ENCODE measurements at places on chromosomes 3 and 15.
A peak's percentile ranks its signal among the peaks of the same experiment; 100 is the strongest.

DNA sequence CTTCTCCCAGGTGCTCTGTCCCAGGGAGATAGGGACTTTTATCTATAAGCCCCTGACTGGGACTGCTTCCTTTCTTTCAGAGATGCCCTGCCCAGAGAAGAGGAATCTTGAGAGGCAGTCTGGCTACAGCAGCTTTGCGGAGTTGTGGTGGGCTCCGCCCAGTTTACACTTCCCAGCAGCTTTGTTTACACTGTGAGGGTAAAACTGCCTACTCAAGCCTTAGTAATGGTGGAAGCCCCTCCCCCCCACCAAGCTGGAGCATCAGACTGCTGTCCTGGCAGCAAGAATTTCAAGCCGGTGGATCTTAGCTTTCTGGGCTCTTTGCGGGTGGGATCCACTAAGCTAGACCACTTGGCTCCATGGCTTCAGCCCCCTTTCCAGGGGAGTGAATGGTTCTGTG, 253.8 kb upstream of the ARL6 start:
- no peak for DNase-seq

- peak; percentile 43 for DNase-seq
Observed at GRCh38 chr3:171028025-171028778, 1.7 kb upstream of the SLC2A2 start.

GRCh38 chr3:168417016-168417415, 321.3 kb upstream of the GOLIM4 start:
- DNase-seq = no peak

GRCh38 chr15:35624881-35625280, 78.9 kb upstream of the DPH6 start:
- DNase-seq = no peak

DNA sequence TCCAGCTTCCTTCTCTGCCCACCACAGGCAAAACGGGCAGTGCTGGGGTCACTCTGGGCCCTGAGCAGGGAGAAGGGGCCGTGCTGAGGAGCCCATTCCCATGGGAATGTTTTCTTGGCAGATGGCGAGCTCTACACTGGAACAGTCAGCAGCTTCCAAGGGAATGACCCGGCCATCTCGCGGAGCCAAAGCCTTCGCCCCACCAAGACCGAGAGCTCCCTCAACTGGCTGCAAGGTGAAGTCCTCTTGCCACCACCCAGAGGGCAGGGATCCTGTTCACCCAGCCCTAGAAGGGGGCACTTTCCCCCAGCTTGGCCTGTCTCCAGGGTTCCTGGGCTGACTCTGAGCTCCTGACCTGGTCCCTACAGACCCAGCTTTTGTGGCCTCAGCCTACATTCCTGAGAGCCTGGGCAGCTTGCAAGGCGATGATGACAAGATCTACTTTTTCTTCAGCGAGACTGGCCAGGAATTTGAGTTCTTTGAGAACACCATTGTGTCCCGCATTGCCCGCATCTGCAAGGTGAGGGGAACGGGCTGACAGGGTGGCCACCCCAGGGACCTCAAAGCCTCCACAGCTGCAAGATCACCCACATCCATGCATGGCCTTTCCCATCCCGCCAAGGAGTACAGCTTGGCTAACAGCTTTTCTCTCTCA, 12.4 kb downstream of the CIB1 start:
- no peak for DNase-seq

GRCh38 chr3:150443331-150443741, 35.2 kb downstream of the TSC22D2 start:
- DNase-seq = no peak

GRCh38 chr3:169090559-169090958, 573.0 kb downstream of the MECOM start:
- DNase-seq = no peak

DNA sequence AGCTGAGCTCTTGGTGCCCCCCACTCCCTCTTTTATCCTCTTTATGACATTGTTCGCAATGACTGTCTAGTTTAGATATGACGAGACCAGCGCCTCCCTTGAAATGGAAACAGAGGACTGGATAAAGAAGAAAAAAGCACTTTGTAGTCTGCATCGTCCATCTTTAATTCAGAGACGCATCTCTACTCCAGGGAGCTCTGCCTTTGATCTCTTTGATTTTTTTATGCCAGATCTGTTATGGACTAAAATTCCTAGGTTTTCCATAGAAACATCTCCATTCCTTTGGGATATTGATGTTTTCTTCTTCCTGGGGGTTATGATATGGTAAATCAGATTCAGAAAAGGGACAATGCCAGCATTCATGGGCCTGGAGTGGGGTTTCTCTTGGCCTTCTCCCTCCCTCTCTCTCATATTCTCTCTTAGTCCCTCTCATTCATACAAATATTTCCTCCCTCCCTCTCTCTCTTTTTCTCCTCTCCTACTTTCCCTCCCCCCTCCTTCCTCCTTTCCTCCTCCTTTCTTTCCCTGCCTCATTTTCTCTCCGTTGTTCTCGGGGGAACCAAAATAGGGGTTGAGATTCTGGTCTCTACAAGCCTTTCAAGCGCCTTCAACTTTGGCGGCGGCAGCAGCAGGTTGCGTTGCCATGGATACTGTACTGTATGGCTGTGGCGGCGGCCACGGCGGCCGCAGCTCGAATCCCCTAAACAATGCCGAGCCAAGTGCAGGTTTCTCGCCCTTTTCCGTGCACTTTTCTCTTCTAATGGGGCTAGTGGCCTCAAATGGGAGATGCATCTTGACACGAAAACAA, 45.5 kb downstream of the ZIC4 start:
- no peak for DNase-seq

GRCh38 chr3:123258811-123259420, 57.2 kb downstream of the SEC22A start:
- no peak for DNase-seq

DNA sequence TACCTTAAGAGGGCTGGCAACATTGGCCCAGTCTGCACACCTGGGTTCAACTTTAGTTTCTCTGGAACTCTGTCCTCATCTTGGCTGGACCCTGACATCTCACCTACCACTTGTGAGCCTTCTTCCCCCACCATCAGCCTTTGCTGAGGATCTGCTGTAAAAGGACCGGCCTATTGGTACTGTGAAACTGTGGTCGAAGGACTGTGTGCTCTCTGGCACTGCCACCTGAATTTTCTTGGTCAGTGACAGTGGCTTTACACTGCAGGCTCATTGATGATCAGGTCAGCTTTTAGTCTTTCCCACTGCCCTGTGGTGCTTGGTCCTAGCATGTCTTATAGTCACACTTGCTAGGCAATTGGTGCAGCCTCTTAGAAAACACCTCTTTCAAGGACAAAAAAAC, 86.9 kb downstream of the PEX5L start:
- DNase-seq = no peak

DNA sequence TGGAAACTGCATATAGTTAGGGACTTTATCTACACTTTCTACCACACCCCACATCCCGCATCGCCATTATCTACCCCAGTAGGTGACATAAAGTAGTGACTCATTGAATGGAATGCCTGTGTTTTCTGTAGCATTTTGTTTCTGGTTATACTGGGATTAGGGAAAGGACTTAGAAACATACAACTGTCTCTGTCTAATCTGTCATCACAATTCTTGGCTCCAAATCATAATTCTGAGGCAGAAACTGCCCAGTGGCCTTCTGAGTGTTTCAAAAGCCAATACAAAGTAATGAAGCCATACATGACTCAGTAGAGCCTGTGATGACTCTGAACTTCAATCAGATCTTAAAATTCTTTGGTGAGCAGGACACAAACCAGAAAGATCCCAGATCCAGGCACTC, 115.7 kb upstream of the CHRM5 start:
- no peak for DNase-seq

DNA sequence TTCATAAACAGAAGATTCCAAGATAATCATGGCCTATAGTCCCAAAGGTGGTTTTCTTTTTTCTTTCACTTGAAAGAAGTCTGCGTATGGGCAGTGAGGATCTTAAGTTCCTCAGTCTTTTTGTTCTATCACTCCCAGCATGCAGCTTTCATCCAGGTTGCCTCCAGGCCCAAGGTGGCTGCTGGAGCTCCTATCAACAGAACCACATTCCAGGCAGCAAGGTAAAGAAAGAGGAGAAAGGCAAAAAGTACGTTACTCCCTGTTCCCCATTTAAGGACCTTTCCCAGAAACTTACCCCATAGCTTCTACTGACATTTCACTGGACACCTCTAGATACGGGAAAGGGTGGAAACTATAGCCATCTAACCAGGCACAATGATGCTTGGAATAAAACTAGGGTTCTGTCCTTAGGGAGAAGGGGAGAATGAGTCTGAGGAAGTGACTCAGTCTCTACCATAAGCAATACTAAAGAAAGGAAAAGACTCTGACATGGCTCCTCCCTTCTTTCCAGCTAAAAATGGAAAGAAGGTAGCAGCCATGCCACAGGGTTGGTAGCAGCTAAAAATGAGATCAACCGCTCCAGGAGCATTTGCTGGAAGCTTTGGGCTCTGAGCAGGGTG, 313.9 kb upstream of the NR2E3 start:
- DNase-seq = no peak

DNA sequence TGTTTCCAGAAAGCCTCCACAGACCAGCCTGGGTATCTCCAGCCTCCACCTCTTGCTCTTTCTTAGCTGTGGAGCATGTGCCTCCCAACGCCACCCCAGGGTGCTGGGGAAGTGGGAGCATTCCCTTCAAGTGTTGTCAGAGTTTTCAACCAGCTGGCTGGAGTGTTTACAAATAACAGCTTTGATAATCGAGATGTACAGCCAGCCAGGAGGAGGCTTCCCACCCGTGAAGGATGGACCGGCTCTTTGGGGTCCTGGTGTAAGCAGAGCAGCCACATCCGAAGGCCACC, 8.5 kb upstream of the OXTR start:
- no peak for DNase-seq

DNA sequence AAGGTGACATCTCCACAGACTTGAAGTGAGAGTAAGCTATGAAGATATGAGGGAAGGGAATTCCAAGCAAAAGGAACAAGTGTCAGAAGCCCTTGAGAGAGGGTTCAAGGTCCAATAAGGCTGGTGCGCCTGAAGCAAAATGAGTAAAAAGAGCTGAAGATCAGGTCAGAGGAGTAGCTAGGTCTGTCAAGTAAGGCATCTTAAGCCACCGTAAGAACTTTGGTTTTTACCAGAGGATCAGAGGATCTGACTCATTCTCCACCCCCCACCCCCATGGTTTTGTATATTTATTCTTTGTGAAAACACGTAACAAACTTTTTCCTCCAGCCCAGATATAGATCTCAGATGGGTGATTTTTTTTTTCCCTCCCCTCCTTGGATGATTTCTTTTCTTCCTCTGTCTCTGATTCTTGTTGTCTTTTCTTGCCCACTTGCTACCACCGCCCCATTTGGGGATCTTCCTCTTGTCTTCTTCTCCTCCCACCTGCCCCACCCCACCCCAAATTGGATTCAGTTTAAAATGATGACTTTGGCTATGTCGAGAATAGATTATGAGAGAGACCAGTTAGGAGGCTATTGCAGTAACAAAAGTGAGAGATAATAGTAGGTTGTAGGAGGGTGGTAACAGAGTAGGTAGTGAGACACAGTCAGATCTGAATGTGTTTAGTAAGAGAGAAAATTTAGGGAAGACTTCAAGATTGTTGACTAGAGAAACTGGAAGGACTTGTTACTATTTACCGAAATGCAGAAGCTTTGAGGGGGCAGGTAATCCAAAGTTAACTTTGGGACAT, 6.1 kb downstream of the TRMT10C start:
- no peak for DNase-seq

DNA sequence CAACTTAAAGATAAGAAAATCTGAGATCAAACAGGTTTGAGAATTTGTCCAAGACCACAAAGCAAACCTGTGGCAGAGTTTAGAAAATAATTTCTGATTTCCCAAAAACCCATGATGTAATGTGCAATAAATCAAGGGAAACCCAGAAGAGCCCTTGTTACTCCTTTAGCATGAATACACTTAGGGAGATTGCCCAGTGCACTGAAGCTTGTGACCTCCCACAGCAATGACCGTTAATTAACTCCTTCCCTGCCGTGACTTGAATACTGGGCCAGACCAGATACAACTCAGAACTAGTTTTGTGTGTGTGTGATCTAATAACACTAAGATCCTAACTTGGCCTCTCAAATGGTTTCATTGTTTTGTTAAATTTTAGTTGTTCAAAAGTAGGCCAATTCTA, 2.5 kb downstream of the PRKAR2A start:
- no peak for DNase-seq

GRCh38 chr3:24197809-24198208, 252.7 kb downstream of the NR1D2 start:
- DNase-seq = no peak

DNA sequence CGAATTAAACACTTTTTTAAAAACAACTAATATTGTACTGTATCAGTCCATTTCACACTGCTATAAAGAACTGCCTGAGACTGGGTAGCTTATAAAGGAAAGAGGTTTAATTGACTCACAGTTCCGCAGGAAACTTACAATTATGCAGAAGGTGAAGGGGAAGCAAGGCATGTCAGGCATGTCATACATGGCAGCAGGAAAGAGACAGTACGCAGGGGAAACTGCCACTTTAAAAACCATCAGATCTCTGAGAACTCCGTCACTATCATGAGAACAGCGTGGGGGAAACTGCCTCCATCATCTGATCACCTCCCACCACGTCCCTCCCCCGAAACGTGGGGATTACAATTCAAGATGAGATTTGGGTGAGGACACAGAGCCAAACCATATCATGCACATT, 162.8 kb upstream of the TPM1 start:
- no peak for DNase-seq

- DNase-seq = no peak
Observed at GRCh38 chr3:56689303-56689702, 6.2 kb upstream of the TASOR start.

DNA sequence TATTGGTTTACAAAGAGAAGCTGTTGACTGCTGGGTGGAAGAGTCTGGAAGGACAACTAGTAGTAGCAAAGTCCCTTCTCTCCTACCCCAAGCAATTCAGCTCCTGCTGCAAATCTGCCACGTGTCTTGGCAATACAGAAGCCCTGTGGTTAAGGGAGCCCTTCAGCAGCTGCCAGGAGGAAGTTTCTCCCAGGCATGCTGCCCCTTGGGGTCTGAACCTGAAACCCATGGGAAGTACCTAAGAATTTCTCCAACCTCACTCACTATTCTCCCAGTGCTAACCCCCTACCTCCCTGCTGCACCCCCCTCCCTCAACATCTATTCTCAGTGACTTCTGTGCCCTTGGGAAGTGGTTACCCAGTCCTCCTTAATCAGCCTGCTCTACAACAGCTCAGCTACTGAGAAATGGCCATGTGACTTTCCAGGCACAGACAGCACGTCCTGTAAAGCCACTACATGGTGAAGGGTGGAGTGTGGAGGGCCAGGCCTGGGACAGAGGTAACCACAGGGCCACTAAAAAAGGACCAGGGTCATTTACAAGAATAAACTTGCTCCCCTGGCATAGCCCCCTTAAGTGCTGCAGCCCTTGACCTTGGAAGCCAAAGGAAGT, 316.6 kb downstream of the NTRK3 start:
- no peak for DNase-seq

DNA sequence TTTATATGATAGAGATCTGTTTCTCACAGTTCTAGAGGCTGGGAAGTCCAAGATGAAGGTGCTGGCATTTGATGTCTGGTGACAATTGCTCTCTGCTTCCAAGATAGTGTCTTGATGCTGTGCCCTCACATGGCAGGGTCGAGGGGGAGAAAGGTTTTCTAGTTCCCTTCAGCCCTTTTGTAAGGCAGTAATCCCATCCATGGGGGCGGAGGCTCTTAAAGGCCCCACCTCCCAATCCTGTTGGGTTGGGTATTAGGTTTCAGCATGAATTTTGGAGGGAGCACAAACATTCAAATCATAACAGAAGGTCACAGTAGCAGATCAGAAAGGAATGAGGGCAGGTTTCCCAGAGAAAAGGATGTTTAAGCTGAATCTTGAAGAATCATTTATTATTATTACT, 601.7 kb upstream of the ZNF717 start:
- DNase-seq = no peak

GRCh38 chr15:86062646-86063243, 16.9 kb upstream of the AGBL1 start:
- no peak for DNase-seq
